SK-N-SH (cell line): ENCODE measurements at places on chromosomes 3 and 15.

DNA sequence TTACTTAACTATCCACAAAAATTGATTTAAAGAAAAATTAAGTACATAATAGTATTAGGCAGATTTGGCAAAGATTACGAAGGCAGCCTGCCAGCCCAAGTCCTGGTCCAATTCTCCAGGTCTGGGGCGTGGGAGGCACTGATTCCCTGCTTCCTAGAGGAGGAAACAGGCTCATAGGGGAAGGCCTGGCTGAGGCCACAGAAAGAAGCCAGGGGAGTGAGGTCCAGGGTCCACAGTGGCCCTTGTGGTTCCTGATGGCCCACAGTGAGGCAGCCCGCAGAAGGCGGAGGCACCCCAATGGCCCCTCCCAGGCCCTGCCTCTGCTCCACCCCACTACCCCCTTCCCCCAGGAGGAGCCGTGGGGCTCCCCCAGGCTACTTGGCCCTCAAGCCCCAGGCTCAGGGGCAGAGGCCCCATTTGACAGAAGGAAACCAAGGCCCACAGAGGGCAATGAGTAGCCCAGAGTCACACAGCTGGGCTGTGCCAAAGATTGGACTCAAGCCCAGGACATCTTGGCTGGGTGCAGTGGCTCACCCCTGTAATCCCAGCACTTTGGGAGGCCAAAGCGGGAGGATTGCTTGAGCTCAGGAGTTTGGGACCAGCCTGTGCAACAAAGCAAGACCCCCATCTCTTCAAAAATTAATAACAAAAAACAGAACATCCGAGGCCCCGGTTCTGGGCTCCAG lies 21.0 kb downstream of the H1-8 start:
- no peak for DNase-seq

DNA sequence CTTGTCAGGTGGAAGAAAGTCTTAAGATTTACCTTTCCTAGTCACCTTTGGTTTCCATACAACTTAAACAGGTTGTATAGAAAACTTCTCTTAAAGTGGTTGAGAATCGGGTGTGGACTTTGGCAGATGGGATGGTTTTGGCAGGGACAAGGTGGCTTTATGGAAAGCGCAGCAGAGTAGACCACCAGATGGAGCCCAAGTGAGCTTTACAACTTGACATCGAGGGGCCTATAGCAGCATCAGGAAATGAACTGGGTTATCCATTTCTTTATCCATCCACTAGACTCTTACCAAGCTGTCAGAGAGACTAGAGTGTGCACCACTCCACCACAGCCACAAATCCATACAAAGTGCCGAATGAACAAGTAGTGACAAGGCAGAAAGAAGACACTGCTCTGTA lies 85.3 kb upstream of the MBNL1 start:
- peak; percentile 34 for DNase-seq

DNA sequence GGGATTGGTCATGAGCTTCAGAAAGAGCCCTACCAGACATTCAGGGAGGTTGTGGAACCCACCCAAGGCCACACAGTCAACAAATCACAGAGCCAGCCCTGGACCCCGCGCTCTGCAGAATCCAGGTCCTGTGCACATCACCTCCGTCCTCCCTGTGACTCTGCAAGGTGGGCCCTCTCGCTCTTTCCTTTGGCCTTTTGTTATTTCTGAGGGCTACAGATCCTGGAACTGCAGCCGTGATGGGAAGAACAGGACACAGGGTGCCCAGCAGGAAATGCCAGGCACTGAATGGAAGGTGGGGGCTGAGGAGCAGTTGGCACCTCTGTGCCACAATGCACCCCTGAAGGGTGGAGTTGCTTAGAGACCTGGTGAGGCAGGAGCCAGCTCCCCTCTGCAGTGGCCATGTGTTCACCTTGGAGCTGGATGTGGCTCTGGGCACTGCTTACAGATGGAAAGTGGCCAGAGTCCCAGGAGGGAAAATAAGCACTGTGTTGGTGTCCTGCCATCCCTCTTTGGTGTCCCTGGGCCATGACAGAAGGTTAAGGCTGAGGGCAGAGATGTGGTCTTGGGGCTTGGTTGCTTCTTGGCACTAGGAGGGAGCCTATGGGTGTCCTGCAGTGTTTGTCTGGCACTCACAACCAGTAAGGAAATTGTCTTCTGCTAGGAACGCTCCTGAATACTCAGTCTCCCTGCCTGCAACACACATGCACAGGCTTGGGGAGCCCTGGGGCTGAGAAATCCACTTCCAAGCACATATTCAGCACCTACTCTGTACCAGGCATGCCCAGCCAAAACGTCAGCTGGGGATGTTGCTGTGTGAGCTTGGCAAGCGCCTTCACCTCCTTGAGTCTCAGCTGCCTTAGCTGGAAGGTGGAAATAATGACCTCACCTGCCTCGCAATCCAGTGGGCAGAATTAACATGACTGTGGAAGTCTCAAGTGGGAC lies 98.0 kb upstream of the SLC6A6 start:
- DNase-seq, result no peak

DNA sequence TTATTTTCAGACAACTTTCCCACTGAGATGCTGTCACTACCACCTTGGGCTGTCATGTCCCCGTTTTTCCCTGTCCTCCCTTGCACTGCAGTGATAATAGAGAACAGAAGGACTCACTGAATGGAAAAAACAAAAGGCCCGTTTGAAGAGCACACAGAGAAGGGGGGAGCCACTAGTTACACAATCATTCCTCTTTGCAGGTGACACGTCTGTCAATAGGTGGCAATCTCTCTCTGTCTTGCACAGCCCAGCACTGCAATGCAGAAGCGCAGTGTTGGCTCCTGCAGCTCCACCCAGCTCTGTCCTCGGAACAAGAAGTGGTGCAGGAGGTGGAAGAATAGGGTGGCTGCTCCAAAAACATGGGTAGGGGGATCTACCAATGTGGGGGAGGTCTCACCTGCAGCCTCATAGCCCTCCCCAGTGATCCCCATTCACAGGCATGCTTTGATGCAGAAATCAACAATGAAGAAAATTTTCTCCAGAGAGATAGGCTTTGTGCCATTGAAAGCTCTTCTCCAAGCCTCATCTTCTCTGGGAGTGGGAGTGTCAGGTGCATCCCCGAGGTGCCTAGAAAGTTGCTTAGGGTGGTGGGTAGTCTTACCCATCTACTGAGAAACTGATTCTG lies 31.8 kb downstream of the FSTL1 start:
- peak; percentile 58 for DNase-seq

GRCh38 chr3:45792516-45793172 lies 3.7 kb downstream of the SLC6A20 start:
- no peak for DNase-seq

GRCh38 chr15:65077981-65078352 lies 1.4 kb downstream of the KBTBD13 start:
- DNase-seq, result peak; percentile 61

DNA sequence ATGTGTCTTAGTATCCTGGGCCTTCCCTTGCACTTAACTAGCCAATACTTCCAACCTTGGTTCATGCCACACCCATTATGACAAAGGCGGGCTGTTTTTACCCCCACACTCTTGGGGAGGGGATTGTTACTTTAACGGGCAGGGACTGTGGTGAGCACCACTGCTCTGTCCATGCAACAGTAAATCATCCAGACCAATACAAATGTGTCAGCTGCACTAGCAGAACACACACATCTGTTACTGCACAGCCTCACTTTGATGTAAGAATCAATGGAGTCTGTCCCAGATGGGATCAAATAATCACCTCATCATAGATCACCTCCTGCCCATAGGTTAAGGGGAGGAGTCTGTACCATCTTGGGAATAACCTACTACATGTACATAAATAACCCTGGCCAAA lies 58.1 kb downstream of the NPAP1 start:
- DNase-seq, result no peak

- DNase-seq, result no peak
Measured at GRCh38 chr15:99305761-99306505, 54.7 kb downstream of the LRRC28 start.

DNA sequence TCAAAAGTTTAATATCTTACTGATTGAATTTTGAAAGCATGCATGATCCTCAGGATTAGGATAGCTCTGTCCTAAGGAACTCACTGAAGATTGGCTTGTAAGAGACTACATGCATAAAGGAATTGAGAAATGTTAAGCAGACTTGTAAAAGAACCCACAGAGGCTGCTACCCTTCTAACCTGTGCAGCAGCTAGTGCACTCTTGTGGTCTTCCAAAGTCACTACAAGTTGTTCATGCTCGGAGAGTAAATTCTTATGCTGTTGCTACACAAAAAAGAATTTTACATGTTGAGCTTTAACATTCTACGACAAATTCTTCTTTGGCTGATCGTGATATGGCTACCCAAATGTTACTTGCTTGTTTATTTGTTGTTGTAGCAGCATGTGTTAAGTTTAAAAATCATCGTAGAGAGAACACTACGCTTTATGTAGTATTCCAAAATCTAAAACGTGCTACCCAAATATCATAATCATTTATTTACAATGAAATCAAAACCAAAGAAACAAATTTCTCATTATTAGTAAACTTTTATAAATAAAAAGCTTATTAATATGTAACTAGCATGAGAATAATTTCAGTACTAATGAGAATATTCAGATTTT lies 55.0 kb downstream of the GOLIM4 start:
- peak; percentile 36 for DNase-seq
